Stimulated activated naive B cell treated with anti-CD40 and anti-IgM and Interleukin-4, amounts not matched to agents 10 μg/mL and 1 μg/mL and 100 μg/mL, for 72 hours (primary cell): ENCODE measurements at places on chromosomes 7 and 10.

- H3K27ac ChIP-seq: no peak overlapping the region
- peaks cover 4% of the 10 kb centered on the region for H3K4me1 ChIP-seq
- no peak for DNase-seq
- no peak overlapping the region for H3K4me3 ChIP-seq
These were observed 51.3 kb upstream of the STEAP4 start for GRCh38 chr7:88357781-88358525.

GRCh38 chr7:102983602-102984001 is 70.8 kb downstream of the LRRC17 start:
- H3K4me3 ChIP-seq: no peak overlapping the region
- no peaks in the 10 kb centered on the region for H3K36me3 ChIP-seq
- H3K4me1 ChIP-seq: no peaks in the 10 kb centered on the region
- DNase-seq: no peak

DNA sequence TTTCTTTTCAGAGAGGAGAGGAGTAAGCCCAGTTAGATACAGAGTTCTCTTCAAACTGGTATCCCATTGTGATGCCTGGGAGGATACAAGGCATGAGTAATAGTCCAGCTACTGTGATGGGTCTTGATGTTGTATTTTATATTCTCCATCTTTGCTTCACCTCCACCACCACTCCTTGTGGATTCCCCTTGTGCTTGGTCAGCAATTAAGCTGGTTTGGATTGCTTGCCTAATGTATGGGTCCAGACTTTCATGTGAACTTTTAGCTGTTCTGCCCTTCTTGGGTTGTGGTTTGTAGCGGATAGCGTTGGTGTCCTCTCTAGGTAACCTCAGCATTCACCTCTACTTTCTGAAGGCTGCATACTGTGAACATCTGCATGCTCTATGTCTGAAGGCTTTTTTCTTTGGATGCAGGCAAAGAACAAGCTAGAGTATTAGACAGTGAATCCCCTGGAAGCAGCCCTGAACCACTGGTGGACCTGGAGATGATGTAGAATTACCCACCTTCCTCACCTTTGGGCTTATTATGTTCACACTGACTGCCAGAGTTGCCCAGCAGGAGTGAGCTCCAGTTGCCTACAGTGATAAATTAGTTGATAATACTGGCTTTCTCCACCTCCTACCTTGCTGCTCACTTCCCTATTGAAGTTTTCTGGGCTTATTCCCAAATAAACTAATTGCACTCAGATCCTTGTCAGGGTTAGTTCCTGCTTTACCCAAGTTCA is 126.5 kb upstream of the MTPN start:
- H3K36me3 ChIP-seq: no peaks in the 10 kb centered on the region
- H3K4me3 ChIP-seq: no peak overlapping the region
- no peaks in the 10 kb centered on the region for H3K27me3 ChIP-seq
- H3K4me1 ChIP-seq: peaks cover 5% of the 10 kb centered on the region

DNA sequence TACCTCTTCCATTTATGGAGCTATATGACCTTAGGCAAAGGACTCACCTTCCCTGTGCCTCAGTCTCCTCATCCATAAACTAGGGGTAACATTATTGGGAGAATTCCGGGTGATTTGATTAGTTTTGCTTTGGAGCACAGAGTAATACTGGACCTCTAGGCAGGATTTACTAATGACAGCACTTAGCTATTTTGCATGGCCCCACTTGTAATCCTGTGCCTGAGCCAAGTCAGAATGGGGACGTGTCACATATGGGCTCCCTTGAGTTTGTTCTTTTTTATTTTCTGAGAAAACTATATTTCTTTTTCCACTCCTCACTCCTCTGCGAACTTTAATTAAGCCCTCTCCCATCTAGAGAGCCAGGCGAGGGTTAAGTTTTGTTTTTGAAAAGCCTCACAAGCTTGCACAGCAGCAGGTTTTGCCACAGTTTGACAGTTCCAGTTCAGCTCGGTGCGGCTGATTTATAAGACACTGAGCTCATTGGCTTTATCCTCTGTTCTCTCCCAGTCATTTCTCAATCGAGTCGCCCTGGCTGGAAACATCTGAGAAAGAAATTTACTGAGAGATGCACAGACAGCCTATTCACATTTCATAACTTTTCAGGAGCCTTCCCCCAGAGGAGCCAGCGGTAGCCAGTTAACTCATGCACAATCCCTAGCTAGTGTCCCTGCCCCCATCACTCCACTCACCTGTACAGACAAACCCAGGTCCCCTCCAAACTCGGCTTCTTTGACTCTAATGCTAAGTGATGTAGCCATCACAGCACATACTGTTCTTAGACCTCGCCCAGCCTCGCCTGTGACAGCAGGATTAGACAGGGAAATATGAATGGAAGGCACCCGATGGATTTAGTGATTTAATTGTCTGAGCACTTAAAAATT is 441.9 kb upstream of the NPVF start:
- peaks cover 13% of the 10 kb centered on the region for H3K27me3 ChIP-seq
- no peaks in the 10 kb centered on the region for H3K4me1 ChIP-seq
- H3K4me3 ChIP-seq: no peak overlapping the region
- H3K27ac ChIP-seq: no peak overlapping the region

GRCh38 chr7:88396295-88396947 is 89.7 kb upstream of the STEAP4 start:
- H3K36me3 ChIP-seq: no peaks in the 10 kb centered on the region
- H3K4me3 ChIP-seq: peak overlapping the region; percentile 54
- H3K4me1 ChIP-seq: peaks cover 12% of the 10 kb centered on the region
- H3K27ac ChIP-seq: peak overlapping the region; percentile 81

- H3K4me3 ChIP-seq: no peak overlapping the region
- H3K27me3 ChIP-seq: no peaks in the 10 kb centered on the region
- DNase-seq: no peak
- no peak overlapping the region for H3K27ac ChIP-seq
- H3K36me3 ChIP-seq: peaks cover 22% of the 10 kb centered on the region
These were observed 5.3 kb upstream of the KLF6 start for GRCh38 chr10:3790272-3790671.

DNA sequence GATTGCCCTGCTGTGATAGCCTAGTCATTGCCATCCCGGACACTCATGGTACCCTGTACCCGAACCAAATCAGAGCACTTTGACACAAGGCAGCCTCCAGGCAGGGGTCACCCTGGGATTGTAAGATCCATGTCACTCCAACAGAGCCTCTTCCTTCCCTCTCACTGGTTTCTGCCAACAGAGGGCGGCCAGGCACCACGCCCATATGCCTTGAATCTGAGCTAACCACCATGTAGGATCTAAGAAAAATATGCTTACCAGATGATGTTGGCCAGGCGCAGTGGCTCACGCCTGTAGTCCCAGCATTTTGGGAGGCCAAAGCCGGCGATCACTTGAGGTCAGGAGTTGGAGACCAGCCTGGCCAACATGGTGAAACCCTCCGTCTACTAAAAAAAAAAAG is 389.2 kb upstream of the KLF6 start:
- peaks cover 9% of the 10 kb centered on the region for H3K36me3 ChIP-seq
- peak overlapping the region; percentile 49 for H3K27ac ChIP-seq
- no peak overlapping the region for H3K4me3 ChIP-seq
- no peaks in the 10 kb centered on the region for H3K27me3 ChIP-seq

GRCh38 chr10:71641449-71641848 is 78.1 kb downstream of the C10orf105 start:
- DNase-seq: no peak
- H3K4me3 ChIP-seq: no peak overlapping the region
- no peaks in the 10 kb centered on the region for H3K36me3 ChIP-seq

DNA sequence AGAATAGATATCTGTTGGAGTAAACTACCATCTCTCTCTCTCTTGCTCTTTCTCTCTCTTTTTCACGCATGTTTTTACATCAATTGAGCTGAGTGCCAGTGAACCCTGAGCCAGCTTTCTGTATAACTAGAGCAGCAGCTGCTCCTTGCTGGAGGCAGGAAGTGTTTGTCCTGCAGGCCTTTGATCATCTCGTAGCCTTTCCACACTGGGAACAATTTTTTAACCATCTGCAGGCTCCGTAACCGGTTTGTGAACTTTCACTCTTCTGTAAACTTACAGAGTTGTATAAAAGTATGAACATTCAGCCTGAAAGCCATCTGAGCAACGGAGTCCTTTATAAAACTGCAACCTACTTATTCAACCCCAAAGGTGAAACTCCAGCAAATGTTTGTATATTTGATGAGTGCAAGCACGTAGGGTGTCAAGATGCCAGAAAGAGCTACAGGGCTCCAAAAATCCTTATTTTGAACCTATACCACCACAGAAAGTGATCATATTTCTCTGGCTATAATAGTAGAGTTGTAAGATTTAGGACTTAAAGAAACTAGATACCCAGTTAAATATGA is 162.8 kb upstream of the NFE2L3 start:
- no peaks in the 10 kb centered on the region for H3K36me3 ChIP-seq
- peaks cover 2% of the 10 kb centered on the region for H3K4me1 ChIP-seq
- no peak for DNase-seq
- H3K27me3 ChIP-seq: peaks cover 42% of the 10 kb centered on the region
- no peak overlapping the region for H3K27ac ChIP-seq

DNA sequence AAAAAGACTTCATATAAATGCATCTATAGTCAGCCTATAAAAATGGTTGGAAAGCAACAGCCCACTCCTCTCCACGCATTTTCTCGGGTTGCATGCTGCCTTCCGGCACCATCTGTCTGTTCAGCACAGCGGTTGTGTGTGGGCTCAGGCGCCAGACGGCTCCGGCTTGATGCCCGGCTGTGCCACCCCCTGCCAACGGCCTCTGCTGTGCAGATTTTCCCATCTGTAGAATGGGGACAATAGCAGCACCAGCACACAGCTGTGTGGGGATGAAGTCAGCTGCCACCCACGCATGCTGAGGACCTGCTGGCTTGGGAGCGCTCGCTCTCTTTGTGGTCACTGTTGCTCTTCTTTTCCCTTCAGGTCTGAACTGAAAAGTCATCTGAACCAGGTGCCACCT is 19.5 kb downstream of the PRKAG2 start:
- no peak overlapping the region for H3K27ac ChIP-seq
- peaks cover 5% of the 10 kb centered on the region for H3K36me3 ChIP-seq
- no peak for DNase-seq
- no peaks in the 10 kb centered on the region for H3K27me3 ChIP-seq

- no peak overlapping the region for H3K27ac ChIP-seq
- H3K27me3 ChIP-seq: no peaks in the 10 kb centered on the region
- DNase-seq: no peak
- no peak overlapping the region for H3K4me3 ChIP-seq
These were observed 162.3 kb downstream of the ITGB1 start for GRCh38 chr10:32795598-32796183.

DNA sequence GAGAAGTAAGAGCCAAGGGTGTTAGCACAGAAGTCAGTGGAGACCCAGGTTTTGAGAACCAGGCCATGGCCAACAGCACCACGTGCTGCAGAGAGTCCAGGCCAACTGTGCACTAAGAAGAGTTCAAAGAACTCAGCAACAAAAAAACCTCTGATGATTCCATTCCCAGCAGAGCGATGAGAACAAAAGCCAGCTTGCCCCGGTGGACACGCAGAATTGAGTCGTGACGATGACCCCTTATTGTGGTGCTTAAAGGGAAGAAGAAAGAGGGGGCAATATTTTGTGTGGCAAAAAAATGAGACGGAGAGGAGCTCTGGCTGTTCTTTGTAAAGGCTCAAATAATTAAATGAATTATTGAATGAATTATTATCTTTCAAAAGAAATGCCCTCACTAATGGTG is 468.3 kb upstream of the AUTS2 start:
- no peak for DNase-seq
- H3K4me3 ChIP-seq: no peak overlapping the region
- H3K27me3 ChIP-seq: peaks cover 30% of the 10 kb centered on the region
- no peak overlapping the region for H3K27ac ChIP-seq

DNA sequence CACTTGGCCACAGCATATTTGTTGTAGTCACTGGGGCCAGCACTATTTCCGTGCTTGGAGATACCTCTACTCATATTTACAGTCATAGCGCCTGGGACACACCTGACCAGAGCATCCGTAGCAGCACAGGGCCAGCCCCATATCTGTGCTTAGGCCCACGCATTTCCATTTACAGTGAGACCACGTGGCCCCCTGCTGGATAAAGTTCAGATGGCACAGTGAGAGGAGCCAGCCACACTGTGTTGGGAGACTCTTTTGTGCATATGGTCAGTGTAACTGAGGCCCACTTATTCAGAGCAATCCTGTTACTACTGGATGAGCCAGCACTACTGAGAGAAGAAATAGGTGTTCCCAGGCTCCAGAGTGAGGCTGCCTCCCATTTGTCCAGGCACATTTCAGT is 455.3 kb downstream of the REEP3 start:
- no peak overlapping the region for H3K27ac ChIP-seq
- H3K36me3 ChIP-seq: peaks cover 6% of the 10 kb centered on the region
- DNase-seq: peak; percentile 14
- H3K4me1 ChIP-seq: peaks cover 32% of the 10 kb centered on the region
- no peak overlapping the region for H3K4me3 ChIP-seq

- peaks cover 18% of the 10 kb centered on the region for H3K27me3 ChIP-seq
- no peak overlapping the region for H3K27ac ChIP-seq
- H3K4me1 ChIP-seq: peaks cover 8% of the 10 kb centered on the region
- no peak overlapping the region for H3K4me3 ChIP-seq
- no peaks in the 10 kb centered on the region for H3K36me3 ChIP-seq
These were observed 1.1 kb upstream of the PPP1R9A start for GRCh38 chr7:94906065-94906851.

DNA sequence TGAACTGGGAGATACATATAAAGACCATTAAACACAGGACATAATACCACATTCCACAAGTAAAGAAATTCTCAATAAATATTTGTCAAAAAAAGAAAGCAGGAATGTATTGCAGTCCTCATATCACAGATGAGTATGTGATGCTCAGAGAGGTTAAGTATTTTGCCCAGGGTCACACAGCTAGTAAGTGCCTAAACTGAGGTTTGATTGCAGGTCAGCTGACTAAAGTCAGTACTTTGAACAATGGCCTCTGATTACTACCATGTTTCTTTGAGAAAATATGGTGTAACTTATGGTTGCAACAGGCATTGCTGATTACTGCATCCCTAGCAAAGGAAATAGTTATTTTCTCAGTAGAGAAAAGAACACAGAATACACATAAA is 267.1 kb downstream of the ELMO1 start:
- H3K4me3 ChIP-seq: no peak overlapping the region
- no peak overlapping the region for H3K27ac ChIP-seq
- peaks cover 25% of the 10 kb centered on the region for H3K36me3 ChIP-seq
- H3K27me3 ChIP-seq: no peaks in the 10 kb centered on the region
- DNase-seq: no peak

GRCh38 chr7:41760293-41760692 is 57.4 kb upstream of the INHBA start:
- no peak overlapping the region for H3K27ac ChIP-seq
- H3K27me3 ChIP-seq: no peaks in the 10 kb centered on the region
- no peaks in the 10 kb centered on the region for H3K4me1 ChIP-seq
- H3K36me3 ChIP-seq: peaks cover 5% of the 10 kb centered on the region
- no peak for DNase-seq
